ENCODE measurements at places on chromosomes 7 and 10.

GRCh38 chr7:151666886-151667285, 147.2 kb upstream of the RHEB start:
- no peak for DNase-seq

- DNase-seq = no peak
These were observed 47.8 kb upstream of the CALCR start for GRCh38 chr7:93622036-93623033.

DNA sequence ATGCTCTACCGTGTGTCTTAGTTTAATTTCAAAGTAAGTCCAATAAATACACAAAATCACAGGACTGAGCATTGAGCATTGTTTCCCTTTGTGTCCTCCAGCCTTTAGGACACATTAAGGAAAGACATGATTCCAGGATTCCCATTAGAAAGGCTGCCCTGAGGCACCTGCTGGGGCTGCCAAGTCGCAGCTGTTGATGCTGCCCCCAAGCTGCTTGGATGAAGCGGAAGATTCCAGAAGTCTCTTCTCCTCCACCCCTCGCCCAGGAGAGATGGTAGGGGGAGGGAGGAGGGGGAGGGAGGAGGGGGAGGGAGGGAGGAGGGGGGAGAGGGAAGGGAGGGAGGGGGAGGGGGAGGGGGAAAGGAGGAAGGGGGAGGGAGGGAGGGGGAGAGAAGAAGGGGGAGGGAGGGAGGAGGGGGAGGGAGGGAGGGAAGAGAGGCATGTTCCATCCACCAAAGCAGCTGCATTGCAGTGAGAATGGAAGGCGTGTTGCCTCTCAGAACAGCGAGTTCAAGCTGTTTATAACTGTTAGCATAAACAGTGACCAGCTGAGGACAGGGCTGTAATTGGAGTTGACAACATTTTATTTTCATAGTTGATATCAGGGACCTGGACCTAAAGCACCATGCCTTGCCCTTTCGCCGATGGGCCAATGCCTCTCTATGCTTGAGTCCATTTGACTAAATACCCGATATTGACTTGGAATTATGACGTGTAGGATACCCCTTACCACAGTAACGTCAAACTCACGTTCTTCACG, 67.3 kb downstream of the DIP2C start:
- DNase-seq = peak; percentile 42

GRCh38 chr10:9796564-9796963, 1221.1 kb upstream of the CELF2 start:
- DNase-seq = no peak

DNA sequence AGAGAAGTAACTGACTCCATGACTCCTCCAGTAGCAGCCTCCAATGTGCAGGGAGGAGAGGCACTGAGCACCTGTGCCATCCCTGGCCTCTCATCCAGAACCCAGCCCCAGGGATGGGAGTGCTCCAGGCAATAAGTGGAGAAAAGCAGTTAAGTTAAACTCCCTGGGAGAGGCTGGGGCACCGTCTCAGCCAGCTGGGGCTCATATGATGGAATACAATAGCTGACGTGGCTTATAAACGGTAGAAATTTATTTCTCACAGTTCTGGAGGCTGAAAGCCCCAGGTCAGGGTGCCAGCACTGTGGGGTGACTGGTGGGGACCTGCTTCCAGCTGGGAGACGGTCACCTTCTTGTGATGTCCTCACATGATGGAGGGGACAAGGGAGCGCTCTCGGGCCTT, 94.7 kb downstream of the RAMP3 start:
- no peak for DNase-seq

- DNase-seq = no peak
These were observed 559 bp downstream of the VWC2 start for GRCh38 chr7:49773936-49774458.

DNA sequence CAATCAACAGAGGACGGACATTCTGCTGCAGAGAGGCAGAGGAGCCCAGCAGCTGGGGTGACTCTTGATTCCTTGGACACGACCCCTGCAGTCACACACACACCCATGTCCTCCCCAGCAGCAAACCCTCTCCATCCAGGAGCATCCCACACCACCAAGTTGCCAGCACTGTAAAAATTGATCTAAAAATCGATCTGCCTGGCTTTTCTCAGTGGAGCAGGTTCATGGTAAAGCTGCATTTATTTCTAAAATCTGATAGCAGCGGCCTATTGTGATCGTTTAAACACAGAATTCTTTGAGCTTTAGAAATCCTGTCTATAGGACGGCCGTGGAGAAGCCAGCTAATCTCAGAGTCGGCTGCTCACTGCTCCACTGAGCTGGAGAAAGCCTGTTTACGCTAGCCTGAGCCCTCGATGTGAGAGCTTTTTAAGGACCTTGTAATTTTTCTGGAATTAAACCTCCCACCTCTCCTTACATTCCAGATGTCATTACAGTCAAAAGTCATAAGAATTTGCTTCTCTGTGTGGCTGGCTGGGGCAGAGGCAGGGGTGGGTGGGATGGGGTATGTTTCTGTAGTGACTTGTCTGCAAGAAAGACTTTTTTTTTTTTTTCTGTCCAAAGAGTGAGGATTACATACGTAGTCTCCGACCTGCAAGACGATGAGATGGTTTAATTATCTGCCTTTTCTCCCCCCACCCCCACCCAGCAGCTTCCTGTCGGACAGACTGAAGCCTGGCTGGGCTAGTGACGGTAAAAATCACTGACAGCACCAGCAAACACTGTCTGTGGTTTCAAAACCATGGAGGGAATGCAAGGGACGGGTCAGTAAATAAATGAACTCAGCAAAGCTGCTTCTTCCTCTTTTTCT, 31.6 kb downstream of the TRIM8 start:
- no peak for DNase-seq

GRCh38 chr7:9945857-9946256, 1027.8 kb upstream of the PHF14 start:
- no peak for DNase-seq

DNA sequence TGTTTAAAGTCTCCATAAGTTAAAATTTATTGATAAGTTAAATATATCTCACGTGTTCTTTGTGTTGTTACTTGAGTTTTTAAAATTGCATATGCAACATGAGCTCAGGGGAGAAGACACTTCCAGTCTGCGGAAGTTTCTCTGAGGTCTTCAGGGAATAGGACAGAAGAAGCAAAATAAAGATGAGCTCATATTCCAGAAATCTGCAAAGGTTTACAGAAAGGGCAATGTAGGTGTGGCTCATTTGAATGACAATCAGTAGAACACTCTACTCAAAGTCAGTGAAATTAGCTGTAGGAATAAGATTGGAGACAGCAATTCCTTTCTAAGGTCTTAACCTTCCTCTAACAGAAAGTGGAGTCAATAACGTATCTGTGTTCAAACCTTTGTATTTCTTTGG, 53.7 kb downstream of the CACNA2D1 start:
- DNase-seq = no peak

DNA sequence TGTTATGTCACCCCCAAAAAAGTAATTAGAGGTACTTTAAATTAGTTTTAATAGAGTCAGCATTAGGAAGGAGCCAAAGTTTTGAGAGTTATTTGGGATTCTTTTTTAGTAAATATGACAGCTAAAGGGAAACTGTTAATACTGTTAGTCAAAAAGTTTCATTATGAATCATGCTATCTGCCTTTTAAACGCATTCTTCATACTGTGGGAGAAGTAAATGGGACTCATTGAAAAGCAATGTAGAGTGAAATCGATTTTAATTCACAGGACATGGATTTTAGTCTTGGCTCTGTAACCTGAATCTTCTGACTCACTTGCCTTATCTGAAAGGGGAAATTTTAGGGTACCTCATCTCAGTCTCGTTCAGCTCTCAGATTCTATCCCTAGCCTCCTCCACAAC, 105.1 kb downstream of the AASS start:
- DNase-seq = no peak

DNA sequence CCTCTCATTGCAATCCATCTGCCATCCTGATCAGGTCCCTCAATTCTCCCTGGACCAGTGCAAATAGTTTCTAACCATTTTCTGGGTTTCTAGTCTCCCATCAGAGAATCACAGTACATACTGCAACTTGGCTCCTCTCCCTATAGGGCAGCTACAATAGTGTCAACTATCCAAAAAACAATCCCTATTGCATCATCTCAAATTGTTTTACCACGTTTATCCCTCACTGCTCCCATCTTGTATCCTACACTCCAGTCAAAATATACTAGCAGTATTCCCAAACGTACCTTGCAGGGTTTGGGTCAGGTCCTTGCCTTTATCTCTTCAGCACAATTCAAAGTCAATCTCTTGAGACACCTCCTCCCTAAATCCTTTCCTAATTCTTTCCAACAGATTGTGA, 23.6 kb downstream of the ASB15 start:
- DNase-seq = no peak

DNA sequence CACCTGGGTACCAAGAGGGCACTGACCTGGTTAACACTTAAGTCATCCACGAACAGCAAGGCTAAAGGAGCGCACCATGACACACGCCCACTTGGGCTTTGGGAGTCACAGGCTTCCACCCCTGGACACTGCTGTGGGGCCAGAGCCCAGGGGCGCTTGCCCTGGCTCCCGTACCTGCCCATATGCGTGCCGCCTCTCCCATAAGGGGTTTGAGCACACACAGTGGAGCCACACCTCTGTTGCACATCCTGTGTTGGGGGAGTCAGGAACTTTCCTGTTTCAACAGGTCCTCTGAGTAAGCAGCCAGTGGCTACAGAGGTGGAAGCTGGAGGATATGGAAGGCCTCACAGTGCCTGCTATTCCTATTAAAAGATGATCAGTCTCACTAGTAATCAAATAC, 152.0 kb downstream of the REEP3 start:
- no peak for DNase-seq

DNA sequence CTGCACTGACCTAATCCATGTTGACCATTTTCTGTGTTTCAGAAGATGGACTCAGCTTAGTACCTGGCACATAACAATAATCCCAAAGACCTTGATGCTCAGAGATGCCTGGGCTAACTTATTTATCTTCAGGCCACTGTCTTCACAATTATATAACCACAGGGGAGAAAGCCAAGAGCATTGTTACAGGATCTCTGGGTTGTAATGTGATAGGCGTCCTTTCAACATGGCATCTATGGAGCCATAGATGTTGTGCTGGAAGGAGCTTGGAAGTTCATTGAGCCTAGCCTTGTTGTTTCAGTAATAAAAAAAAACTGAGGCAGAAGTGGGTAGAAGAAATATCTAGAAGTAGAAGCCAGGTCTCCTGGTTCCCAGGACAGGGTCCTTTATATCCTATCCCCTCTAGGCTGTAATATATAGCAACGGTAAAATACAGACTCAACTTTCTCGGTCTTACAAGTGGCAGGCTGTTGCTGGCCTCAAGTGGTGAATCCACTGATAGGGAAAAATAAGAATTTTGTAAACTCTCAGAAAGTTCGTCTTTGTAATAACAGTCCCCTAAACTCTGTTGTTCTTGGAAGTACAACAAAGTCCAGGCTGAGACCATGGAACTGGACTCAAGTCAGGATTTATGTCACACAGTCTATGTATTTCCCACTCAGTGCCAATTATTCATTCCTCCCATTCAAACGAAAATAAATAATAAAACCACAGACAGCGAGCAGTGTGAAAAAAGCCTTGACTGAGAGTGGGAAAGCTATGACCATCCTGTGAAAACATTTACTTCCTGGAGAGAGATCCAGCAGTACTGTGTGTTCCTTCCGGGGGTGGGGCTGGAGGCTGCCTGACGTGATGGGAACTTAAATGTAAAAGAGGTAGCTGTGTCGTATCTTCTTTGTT, 277.6 kb downstream of the REEP3 start:
- no peak for DNase-seq

DNA sequence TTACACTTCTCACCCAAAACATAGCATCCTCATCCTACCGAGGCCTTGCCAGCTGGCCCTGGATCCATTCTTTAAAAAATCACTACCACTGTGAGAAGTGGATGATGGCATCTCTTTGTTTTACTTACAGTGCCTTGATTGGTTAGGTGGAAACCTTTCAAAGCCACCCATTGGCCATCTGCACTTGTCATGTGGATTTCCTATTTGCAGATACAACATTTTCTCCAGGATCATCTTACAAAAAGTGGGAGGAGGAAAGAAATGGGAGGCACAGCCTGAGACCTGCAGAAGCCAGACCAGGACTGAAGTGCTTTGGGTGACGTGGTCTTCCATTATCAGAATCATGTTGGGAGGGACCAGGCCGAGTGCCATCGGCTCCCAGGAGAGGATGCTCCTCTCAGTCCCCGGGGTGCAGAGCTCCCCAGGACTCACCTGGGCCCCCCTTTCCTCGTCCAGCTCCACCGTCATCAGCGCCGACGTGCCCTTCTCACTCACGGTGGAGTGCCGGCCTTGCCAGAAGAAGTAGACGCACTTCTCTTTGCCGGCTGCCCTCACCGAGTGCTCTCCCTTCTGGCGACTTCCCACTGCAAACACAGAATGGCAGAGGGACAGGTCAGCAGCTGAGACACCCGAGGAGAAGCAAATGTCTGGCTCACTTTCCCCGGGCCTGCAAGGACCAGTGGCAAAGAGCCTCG, 161.2 kb downstream of the SVIL start:
- DNase-seq = no peak

GRCh38 chr10:124379609-124380193, 39.0 kb downstream of the OAT start:
- no peak for DNase-seq

DNA sequence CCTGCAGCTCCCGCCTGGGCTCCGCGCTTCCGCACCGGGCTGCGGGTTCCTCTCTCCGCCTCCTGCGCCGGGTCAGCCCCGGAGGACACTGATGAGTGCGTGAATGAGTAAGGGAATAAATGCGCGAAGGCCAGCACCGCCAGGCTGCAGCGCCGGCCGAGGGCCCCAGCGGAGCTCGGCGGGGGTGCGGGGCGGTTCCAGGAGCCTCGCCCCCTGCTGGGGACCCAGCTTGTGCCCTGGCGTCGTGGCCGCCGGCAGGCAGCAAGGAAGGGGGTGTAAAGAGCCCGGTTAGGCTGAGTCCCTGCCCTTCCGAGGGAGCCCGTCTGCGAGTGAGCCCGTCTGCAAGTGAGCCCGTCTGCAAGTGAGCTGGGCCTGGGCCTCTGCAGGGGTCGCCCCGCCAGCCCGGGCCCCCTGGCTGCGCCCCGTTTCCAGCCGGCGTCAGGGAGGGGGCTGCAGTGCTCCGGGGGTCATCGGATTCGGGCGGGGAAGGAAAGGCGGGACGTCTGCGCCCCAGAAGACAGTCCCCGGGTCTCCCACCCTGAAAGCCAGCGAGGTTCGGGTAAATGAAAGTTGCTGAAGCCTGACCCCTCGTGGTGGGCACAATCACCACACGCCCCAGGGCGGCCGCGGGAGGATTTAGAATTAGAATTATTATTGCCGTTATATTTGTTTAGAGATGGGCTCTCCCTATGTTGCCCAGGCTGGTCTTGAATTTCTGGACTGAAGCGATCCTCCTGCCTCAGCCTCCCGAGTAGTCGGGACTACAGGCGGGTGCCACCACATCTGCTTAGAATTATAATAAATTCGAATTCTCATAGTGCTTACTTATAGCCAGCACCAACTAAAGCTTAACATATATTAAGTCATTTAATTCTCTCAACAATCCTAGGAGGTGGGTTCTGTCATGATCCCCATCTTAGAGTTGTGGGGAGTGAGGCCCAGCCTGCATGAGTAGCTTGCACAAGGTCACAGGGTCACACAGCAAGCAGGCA, 8.6 kb upstream of the CRYGN start:
- peak; percentile 40 for DNase-seq

DNA sequence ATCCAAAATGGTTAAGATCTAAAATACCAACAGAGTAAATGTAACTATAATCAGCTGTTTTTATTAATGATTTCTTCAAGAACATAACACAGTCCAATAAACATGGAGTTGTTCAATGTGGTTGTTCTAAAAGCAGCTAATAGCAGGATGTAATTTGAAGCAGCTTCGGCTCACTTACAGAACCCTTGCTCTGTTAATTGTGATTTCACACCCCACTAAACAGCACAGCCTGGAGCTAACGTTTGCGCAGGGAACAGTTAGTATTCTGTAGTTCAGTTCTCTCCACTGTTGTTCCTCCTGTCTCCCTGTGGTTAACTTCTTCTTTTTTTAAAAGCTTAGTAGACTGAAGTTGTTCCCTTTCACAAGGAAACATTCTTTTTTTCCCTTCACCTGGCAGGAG, 104.0 kb downstream of the GRM3 start:
- DNase-seq = no peak

Data from dorsolateral prefrontal cortex (tissue), 122 donors.